ENCODE measurements at places on chromosomes 2 and 18.
A peak's percentile ranks its signal among the peaks of the same experiment; 100 is the strongest.

DNA sequence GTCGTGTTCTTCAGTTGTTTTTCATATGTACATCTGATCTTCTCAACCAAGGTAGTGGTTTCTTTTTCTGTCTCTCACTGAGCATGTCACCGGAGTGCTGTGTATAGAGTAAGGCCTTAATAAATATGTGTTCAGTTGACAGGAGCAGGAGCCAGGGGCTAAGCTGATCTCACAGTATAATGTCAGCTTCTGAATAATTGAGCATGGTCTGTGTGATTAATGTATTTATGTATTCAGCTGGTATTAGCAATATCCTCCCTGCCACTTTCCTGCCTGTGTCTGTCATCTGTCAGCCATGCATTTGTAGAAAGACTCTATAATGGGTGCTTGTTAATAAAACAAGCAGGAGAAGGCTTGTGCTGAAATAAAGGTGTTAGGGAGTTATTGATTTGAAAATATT, 198.9 kb downstream of the ADCYAP1 start:
- no peak for DNase-seq

DNA sequence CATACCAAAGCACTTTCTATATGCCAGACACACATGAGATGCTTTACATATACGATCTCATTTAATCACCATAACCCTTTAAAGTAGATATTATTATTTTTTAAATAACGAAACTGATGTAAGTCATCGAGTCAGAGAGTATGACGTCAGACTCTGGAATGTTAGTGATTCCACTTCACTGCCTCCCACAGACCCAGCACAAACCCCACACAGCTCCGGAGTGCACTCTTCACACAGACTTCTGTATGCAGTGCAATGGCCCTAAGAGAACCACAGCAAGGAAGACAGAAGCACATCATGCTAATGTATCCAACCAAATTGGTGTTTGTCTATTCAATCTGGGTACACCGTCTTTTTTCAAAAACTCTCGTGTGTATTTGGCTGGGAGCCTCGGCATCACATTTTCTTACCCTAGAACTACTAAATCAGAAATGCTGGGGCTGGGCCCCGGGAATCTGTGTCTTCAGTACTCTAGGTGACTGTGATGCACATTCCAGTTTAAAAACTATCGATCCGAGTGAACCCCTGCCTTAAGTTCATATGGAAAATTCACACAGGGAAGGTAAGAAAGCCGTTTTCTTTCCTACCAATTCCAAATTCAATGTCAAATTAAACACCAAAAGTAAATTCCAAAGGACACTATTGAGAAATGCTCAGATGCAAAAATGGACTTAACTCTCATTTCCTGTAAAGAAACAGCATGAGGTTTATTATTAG, 117.7 kb upstream of the ACVR1C start:
- peak; percentile 75 for DNase-seq

DNA sequence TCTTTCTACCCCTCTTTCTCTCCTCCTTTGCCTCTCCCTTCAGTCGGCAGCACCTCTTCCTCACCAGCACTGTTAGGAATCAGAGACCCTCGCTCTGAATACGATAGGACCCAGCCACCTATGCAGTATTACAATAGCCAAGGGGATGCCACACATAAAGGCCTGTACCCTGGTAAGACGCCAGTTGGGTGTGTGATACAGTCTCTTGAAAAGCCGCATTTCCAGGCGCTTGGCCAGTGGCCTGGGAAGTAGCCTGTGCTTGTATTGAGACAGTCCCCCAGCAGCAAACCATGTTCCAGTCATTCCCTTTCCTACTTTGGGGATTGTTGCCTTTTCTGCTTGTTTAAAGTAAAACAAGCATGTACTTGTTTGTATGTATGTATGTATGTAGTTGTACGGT, 118.4 kb upstream of the DAPL1 start:
- no peak for DNase-seq

DNA sequence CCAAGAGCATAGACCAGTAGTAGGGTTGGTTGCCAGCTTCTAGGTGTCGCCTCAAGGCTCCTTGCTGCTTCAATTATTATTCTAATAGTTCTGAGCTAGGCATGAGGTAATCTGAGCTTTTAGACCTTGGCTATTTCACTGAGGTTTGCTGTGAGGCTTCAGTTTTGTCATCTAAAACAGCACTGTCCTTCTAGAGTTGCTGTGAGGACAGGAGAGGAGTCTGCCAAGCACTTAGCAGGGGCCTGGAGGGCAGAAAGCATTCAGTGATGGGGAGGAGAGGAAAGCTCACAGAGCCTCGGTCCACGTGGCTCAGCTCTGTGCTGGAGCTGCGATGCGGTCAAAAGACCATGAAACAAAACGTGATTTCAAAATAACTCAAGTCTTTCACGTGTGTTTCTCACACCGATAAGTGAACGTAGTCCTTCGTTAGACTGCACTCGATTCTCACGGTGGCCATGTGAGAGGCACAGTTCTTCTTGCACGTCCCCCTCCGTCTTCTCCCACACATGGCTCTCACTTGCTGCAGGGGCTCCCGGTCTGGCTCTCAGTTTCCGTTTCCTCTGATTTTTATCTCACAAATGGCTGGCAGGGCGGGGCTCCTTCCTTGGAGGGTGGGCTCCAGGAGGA, 113.7 kb downstream of the B3GNT2 start:
- peak; percentile 30 for DNase-seq
